ENCODE measurements at places on chromosomes 13 and 19.

- no peak for DNase-seq
Observed at GRCh38 chr13:69649063-69649392, 458.6 kb upstream of the ATXN8OS start.

DNA sequence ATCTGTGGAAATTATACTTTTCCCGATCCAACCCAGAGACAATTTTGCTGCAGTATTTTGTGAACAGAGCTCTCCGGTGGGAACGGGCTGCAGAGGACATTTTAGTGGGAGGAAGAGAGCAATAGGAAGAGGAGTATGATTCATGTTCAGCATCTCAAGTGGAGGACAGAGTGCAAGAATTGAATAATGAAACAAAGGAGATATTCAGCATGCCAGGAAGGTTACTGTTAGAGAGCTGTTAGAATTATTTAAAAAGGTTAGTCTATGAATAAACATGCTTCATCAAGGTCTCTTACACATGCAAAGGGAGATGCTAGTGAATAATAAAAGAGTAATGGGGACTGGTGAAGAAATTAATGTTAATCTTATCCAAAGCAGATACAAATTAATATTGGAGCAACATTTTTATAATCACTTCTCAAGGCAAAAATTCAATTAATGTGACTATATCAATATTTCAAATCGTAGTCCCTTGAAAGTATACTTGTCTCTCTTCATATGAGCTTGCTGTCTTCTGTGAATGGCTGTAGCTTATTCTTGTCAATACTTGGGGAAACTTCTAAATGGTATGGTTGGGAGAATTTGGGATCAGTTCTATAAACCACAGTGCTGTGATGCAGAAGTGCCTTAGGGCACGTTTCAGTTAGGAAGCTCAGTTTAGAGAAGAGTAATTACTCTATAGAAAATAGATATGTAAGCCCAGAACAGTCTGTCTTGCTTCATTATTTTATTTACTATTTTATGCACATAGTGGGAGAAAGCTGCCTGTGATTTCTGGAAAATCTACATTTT lies 1165.8 kb downstream of the OLFM4 start:
- no peak for DNase-seq

DNA sequence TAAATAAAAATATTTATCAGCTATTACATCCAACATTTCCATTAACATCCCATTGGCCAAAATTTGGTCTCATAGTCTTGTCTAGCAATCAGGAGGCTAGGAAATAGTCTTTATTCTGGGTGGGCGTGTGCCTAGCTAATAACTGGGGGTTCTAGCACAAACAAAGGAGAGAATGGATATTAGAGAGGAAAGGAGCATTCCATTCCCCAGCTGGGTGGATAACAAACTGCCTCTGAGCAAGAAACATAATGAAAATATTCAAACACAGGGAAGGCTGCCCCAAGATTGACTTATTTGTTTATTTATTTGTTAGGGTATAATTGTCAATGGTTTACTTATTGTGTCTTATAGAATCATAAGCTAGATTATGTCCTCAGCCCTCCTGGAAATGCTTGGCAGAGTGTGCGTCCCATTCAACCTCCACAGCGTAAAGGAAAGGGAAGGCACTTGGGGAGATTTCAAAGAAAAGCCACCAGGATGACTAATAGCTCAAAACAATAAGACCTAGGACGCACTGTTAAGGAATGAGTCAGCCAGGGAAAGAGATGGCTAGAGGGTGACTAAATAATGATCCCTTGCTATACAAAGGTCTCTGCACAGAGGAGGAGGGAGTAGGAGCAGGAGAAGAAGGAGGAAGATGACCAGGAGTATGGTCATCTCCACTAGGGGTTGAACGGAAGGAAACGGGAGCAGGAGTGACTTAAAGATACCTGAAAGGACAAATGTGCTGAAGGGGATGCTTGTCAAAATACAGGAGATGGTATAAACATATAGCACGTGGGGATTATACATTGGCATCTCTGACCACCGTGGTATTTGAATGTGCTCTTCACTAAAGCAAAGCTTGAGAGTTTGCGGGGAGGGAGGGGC lies 23.5 kb upstream of the USP12 start:
- DNase-seq = no peak

- no peak for DNase-seq
Observed at GRCh38 chr13:114257014-114257413, 22.3 kb downstream of the CDC16 start.

GRCh38 chr19:31356587-31357314 lies 7.5 kb upstream of the TSHZ3 start:
- DNase-seq = no peak

DNA sequence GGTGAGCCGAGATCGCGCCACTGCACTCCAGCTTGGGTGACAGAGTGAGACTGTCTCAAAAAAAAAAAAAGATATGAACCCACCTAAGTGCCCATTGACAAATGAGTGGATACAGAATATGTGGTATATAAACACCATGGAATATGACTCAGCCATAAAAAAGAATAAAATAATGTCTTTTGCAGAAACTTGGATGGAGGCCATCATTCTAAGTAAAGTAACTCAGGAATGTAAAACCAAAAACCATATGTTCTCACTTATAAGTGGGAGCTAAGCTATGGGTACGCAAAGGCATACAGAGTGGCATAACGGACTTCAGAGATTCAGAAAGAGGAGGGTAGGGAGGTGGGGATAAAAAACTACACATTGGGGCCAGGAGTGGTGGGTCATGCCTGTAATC lies 29.5 kb downstream of the PLA2G4C start:
- DNase-seq = no peak

DNA sequence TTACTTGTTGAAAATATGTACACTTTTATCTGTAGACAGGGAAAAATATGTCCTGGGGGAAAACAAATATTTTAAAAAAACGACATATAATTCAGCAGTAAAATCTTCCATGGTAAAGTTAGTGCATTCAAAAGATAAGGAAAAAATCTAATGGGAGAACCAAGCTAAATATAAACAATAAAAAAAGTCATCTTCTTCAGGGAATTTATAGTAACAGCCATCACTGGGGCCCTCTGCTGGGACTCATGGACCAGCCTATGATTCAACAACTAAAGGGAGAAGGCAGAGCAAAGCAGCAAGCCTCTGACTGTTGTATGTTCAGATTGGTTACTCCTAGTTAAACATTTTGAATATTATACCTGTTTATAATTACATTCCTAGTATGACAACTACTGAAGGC lies 93.0 kb downstream of the ITGBL1 start:
- no peak for DNase-seq

DNA sequence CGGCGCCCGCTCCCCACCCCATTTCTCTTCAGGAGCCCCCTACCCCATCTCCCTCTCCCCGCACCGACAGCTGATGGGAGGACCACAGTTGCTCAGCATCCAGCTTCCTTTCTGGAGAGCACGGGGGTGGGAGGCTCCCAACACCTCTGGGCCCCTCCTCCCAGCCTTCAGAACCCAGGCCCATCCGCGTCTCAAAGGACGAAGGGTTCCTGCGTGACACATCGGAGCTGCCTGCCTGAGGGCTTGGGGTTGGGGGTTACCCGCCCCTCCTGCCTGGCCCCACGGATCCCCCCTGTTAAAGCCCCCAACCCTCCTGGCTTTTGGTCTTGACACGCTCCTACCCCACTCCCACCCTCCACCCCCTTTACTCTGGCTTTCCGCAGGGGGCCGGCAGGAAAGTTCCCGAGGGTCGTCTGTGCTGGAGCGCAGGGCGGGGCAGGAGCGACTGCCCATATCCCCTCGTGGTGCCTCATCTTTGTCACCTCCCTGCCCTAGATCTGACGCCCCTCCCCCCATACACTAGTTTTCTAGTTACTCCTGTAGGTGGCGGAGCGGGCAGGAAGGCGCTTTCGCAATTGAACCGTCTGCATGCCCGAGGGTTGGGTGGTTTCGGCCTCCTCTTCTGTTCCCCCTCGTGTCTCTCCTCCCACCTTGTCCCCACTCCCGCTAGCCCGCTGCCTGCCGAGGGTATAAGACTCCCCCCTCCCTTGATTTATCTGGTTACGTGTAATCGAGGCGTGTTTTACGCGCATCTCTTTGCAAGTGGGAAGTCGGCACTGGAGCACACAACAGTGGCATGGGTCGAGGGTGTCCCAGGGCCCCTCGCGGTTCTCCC lies 924 bp downstream of the TRAPPC5 start:
- DNase-seq = peak; percentile 76

DNA sequence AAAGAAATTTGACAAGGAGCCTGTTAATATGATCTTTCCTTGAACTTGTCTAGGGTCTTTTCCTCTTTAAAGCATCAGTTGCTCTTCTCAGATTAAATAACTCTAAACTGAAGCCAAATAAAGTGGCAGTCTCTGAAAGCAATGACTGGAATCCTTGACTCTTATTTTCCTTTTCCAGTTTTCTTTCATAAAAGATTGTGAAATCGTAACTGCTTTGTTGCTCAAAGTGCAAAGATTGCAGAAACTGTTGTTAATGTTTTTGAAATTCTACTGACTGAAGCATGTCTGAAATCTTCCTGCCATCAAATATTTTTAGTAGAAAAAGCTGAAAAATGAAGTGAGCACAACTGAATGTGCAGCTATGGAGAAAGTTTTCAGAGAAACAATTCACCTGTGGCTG lies 1.9 kb downstream of the NHLRC3 start:
- DNase-seq = no peak

GRCh38 chr19:30778961-30779715 lies 407.0 kb downstream of the ZNF536 start:
- no peak for DNase-seq

GRCh38 chr13:97573011-97573410 lies 139.0 kb downstream of the RAP2A start:
- no peak for DNase-seq

GRCh38 chr13:71056581-71056980 lies 810.4 kb downstream of the DACH1 start:
- DNase-seq = no peak

DNA sequence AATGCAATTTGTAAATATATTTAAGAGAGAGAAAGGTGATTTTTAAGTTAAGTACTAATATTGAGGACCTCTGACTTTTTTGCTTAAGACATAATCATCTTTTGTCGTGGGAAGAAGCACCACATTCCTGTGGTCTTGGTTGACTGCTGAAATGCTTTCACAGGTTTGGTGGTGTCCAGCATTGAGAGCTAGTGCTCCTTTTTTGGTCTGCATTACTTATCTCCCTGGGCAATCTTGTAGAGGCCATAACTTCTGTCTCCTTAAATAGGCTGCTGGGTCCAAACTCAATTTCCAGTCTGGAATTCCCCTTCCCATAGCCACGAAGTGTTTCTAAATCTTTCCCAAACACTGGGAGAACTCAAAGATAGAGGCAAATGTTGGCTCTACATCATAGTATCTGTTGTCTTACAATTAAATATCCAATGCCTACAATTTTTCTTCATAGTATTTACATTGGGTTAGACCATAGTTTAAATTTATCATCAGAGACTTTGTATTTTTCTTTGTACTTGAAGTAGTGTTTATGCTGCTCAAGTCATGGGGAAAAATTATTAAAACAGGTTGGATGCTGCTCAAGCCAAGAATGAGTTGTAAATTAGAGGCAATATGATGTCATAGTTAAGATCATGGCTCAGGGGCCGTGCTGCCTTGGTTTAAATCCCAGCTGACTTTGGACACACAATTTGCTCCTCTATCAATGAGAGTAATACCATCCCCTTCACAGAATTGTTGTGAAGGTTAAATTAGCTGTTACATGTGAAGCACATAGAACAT lies 105.6 kb downstream of the POSTN start:
- no peak for DNase-seq

GRCh38 chr19:16361254-16361653 lies 36.6 kb downstream of the KLF2 start:
- DNase-seq = no peak

DNA sequence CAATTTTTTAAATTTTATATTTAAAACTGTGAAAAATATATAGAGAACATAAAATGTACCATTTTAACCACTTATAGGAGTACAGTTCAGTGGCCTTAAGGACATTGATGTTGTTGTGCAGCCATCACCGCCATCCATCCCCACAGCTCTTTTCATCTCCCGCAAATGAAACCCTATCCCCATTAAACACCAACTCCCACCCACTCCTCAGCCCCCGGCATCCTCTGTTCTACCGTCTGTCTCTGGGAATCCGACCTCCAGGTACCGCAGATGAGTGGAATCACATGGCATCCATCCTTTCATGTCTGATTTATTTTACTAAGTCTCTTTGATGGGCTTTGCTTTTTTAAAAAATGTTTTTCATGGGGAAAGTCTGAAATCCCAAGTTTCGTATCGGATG lies 23.8 kb upstream of the SMIM17 start:
- no peak for DNase-seq

- no peak for DNase-seq
Observed at GRCh38 chr19:9835507-9835949, 410 bp downstream of the PIN1 start.

DNA sequence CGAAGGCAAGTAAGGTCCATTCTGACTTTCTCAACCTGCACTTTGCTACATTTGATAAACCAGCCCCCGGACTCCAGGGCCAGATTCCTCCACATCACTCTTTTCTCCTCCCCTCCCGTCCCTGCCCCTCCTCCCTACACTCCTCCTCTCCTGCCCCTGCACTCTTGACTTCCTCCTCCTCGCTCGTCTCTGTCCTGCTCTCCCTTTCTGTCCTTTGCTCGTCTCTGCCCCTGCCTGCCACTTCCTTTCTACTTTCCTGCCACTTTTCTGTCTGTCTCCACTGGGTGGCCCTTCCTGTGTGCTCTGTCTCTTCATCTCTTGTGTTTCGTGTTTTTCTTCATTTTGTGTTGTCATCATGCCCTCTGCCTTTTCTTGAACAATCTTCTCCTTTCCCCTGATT lies 7.0 kb downstream of the U2AF2 start:
- no peak for DNase-seq

GRCh38 chr19:55358943-55359908 lies 3.8 kb downstream of the GARIN5B start:
- no peak for DNase-seq

DNA sequence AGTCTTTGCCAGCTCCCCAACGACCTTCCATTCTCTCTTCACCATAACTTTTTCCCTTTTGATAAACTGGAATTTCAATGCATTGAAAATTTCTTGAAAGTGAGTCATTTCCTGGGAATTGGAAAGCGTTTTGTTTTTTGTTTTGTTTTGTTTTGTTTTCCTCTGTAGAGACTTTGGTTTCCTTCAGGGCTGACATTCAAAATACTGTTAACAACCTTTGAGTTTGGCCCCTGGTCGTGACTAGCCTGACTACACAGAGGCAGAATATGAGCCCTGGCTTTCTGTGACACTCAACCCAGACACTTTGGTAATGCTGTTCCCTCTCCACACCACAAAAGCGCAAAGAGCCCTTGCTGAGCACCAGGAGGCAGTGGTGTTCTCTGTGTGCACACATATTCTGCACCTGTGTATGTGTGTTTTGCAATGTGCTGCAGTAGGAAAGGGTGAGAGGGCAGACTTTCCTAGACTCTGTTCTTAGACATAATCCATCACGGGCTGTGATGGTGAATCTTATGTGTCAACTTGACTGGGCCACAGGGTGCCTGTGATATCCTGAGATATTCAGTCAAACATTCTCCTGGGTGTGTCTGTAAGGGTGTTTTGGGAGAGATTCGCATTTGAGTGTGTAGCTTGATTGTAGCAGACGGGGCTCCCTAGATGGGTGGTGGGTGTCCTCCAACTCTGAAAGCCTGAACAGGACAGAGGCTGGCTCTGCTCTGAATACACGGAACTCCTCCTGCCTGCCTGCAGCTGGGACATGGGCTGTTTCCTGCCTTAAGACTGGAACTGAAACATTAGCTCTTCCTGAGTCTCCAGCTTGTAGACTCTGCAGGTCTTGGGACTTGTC lies 29.5 kb upstream of the ANKRD10 start:
- DNase-seq = no peak
